Right lung (tissue), 10 donors: ENCODE measurements at places on chromosomes 1 and 21. TPM values are rescaled to one million over a fixed set of nuclear protein-coding genes. Genes with fewer than 3 reads are reported as not detected.

Gene KRTAP13-2
- polyA plus RNA-seq, result not detected

Gene KPRP
- not detected for polyA plus RNA-seq

Gene TLR5
- polyA plus RNA-seq, result 12.9 TPM

Gene LAMC1
- 378 TPM for polyA plus RNA-seq

Gene PODN
- polyA plus RNA-seq, result 14.0 TPM

Gene FCRL4
- not detected for polyA plus RNA-seq

Gene LCA5L
- polyA plus RNA-seq, result 4.8 TPM

Gene PPFIA4
- 4.5 TPM for polyA plus RNA-seq

Gene LRRC47
- polyA plus RNA-seq, result 54.2 TPM

Gene C1orf50
- polyA plus RNA-seq, result 13.1 TPM

Gene CRB1
- polyA plus RNA-seq, result 0.25 TPM

Gene ATP1A4
- polyA plus RNA-seq, result not detected
